ENCODE measurements at places on chromosomes 2 and 18. TPM values are rescaled to one million over a fixed set of nuclear protein-coding genes. Genes with fewer than 3 reads are reported as not detected.
A peak's percentile ranks its signal among the peaks of the same experiment; 100 is the strongest.

- no peak for DNase-seq
- H3K4me3 ChIP-seq = no peak overlapping the region
- H3K4me1 ChIP-seq = no peaks in the 10 kb centered on the region
- H3K36me3 ChIP-seq = no peaks in the 10 kb centered on the region
- H3K27ac ChIP-seq = no peak overlapping the region
- peaks cover 39% of the 10 kb centered on the region for H3K27me3 ChIP-seq
These were observed 34.8 kb upstream of the FAM110C start for GRCh38 chr2:80971-81736.

The DYSF gene
- 0.77 TPM for total RNA-seq

- H3K36me3 ChIP-seq = peaks cover 36% of the 10 kb centered on the region
- peaks cover 65% of the 10 kb centered on the region for H3K4me1 ChIP-seq
- DNase-seq = no peak
- peak overlapping the region; percentile 97 for H3K27ac ChIP-seq
- peak overlapping the region; percentile 89 for H3K4me3 ChIP-seq
These were observed 533 bp downstream of the CXCR4 start for GRCh38 chr2:136117391-136117841.

DNA sequence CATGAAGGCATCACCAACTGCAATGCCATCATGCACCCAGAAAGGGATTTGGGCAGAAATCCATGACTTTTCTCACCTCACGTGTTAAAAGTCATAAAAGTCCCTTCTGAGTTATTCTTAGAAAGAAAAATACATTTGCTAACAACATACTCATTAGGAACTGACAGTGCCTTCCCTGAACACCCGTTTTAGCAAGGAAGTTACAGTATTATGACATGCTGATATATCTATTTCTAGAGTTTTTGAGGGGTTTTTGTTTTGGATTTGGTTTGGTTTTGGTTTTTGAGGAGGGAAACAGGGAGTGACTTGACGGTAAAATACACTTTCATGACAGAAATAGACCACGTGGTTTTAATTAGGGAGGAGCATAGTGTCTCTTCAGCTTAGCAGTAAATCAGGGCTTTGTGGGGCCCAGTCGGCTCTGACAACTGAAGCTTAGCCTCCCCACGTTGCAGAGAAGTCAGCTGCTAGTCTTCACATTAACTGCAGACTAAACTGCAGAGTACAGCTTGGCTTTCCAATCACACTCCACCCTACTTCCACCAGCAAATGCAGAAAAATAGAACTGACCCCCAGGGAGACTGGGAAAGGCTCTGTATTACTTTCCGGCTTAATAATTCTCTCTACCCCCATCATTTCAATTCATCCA is 141.4 kb downstream of the FAM124B start:
- peaks cover 28% of the 10 kb centered on the region for H3K27me3 ChIP-seq
- DNase-seq = no peak
- H3K4me3 ChIP-seq = peak overlapping the region; percentile 31
- no peaks in the 10 kb centered on the region for H3K36me3 ChIP-seq
- no peak overlapping the region for H3K27ac ChIP-seq

The DSC3 gene
- total RNA-seq = not detected

DNA sequence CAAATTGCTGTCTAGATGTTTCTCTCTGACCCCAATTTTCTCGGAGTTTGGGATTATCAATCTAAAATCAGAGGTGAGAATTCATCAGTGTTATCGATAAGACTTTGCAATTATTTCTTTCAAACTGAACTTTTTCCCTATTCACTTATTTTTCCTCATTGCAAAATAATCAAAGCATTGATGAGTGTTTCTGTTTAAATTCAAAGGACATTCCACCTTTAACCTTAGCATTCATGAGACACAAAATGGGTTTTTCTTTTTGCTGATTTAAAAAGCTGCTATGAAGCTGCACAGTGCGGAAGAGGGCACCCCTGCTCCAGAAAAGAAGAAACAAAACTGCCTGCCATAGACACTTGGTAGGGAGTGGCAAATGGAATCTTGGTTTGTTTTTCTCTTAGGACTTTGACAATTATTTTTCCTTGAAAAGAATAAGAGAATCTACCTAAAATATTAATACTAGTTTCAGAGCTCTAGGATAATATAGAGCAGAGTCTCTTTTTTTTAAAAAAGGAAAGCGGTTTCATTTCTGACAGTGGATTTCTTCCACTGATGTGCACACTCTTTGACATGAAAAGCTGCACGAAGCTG is 203.4 kb downstream of the TGIF1 start:
- H3K27ac ChIP-seq = peak overlapping the region; percentile 83
- DNase-seq = no peak
- H3K4me3 ChIP-seq = no peak overlapping the region
- H3K4me1 ChIP-seq = peaks cover 48% of the 10 kb centered on the region

DNA sequence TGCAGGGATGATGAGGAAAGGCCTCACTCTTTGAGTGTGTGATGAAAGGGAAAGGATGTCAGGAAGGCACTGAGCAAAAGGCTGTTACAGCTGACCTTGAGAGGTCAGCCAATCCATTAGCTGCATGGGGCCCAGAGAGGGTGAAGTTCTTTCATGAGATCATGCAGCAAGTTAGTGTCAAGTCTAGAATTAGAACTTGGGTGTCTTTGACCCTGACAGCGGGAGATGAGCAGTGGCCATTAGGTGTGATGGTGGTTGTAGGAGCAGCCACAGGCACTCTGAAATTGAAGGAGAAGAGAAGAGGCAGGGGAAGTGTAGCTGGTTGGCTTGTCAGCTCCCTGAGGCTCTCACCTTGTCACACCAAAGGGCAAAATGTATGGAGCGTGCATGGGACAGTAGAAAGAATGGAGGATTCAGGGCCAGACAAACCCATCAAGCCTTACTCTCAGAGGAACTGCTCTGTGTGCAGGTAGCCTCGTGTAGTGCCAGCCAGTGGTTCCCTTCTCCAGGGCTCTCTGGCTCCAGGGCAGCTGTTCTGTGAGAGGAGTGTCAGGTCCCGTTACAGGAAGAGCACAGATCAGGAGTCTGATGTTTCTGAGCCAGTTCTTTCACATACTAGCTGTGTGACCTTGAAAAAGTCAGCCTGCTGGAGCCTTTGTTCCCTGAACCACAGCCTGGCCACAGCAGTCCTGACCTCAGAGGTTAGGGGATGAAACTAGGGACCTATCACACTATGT is 35.9 kb downstream of the MAP4K4 start:
- peak overlapping the region; percentile 8 for H3K4me3 ChIP-seq
- H3K36me3 ChIP-seq = no peaks in the 10 kb centered on the region
- H3K27ac ChIP-seq = no peak overlapping the region
- DNase-seq = no peak
- H3K27me3 ChIP-seq = no peaks in the 10 kb centered on the region
- H3K4me1 ChIP-seq = peaks cover 94% of the 10 kb centered on the region

The NT5C1B gene
- total RNA-seq = not detected

The MERTK gene
- 3.0 TPM for total RNA-seq

The CHRNG gene
- not detected for total RNA-seq

The ZFP36L2 gene
- total RNA-seq = 86.4 TPM

The CNDP1 gene
- total RNA-seq = not detected

The CCDC68 gene
- not detected for total RNA-seq

GRCh38 chr18:76589866-76590265 is 94.8 kb upstream of the ZNF516 start:
- no peak overlapping the region for H3K4me3 ChIP-seq
- H3K27me3 ChIP-seq = peaks cover 54% of the 10 kb centered on the region
- H3K27ac ChIP-seq = no peak overlapping the region
- H3K4me1 ChIP-seq = peaks cover 5% of the 10 kb centered on the region
- DNase-seq = no peak

GRCh38 chr2:191582355-191582754 is 95.6 kb upstream of the NABP1 start:
- H3K4me1 ChIP-seq = no peaks in the 10 kb centered on the region
- H3K36me3 ChIP-seq = no peaks in the 10 kb centered on the region
- H3K4me3 ChIP-seq = no peak overlapping the region
- no peak overlapping the region for H3K27ac ChIP-seq
- H3K27me3 ChIP-seq = no peaks in the 10 kb centered on the region

- no peaks in the 10 kb centered on the region for H3K27me3 ChIP-seq
- H3K27ac ChIP-seq = no peak overlapping the region
- H3K4me1 ChIP-seq = no peaks in the 10 kb centered on the region
- H3K36me3 ChIP-seq = peaks cover 2% of the 10 kb centered on the region
- H3K4me3 ChIP-seq = no peak overlapping the region
These were observed 69.8 kb upstream of the TCF4 start for GRCh38 chr18:55657572-55658331.

DNA sequence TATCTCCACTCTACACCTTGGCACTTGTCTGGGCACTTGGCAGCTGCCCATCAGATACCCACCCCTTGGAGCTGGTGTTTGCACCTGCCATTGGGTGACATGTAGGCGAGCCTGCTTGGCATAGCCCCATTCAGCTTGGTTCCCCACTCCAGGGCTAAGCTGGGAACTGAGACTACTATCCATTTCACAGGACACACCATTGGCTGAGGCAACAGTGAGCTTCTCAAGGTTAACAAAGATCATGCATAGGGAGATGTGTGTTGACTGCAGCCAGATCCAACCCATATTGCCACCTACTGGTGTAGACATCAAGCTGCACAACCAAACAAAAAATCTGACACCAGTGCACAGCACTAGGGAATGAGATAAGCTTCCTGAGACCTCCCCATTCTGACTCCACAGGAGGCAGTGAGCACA is 1389.8 kb upstream of the TMEFF2 start:
- no peak for DNase-seq
- H3K4me1 ChIP-seq = no peaks in the 10 kb centered on the region
- H3K4me3 ChIP-seq = no peak overlapping the region
- no peaks in the 10 kb centered on the region for H3K27me3 ChIP-seq
- H3K36me3 ChIP-seq = no peaks in the 10 kb centered on the region

- no peaks in the 10 kb centered on the region for H3K36me3 ChIP-seq
- peaks cover 38% of the 10 kb centered on the region for H3K27me3 ChIP-seq
- H3K4me3 ChIP-seq = no peak overlapping the region
- H3K27ac ChIP-seq = no peak overlapping the region
These were observed 240.9 kb downstream of the ICOS start for GRCh38 chr2:204177251-204177976.

The PDE1A gene
- not detected for total RNA-seq

DNA sequence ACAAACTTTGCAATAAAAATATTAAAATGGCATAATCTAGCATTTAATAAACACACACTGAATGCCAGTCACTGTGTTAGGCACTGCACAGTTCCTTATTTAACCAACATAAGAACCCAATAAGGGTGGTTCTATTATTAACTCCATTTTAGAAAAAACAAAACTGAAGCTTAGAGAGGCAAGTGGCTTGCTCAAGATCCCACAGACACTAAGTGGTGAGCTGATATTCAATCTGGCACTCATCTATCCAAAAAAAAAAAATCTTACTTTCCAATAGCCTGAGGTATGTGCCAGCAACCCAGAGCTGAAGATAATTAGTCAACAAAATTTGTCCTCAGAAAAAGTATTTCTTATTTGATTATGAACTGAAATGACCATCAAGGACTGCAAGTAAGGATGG is 799 bp downstream of the CYTIP start:
- no peak for DNase-seq
- H3K27ac ChIP-seq = peak overlapping the region; percentile 98
- peaks cover 31% of the 10 kb centered on the region for H3K4me1 ChIP-seq

All from activated T-cell treated with anti-CD3 and anti-CD28 coated beads, Interleukin-2, amount 50 U/mL, for 72 hours (primary cell).